ENCODE measurements at places on chromosomes 4 and X. TPM values are rescaled to one million over a fixed set of nuclear protein-coding genes. Genes with fewer than 3 reads are reported as not detected.

HHIP gene
- not detected for total RNA-seq

GRCh38 chr4:175253184-175253902, 335.2 kb downstream of the ADAM29 start:
- no peak for DNase-seq
- no peak overlapping the region for H3K27ac ChIP-seq
- H3K36me3 ChIP-seq: no peaks in the 10 kb centered on the region
- H3K4me1 ChIP-seq: no peaks in the 10 kb centered on the region

RHOXF1 gene
- total RNA-seq: not detected

MECP2 gene
- total RNA-seq: 50.8 TPM

DNA sequence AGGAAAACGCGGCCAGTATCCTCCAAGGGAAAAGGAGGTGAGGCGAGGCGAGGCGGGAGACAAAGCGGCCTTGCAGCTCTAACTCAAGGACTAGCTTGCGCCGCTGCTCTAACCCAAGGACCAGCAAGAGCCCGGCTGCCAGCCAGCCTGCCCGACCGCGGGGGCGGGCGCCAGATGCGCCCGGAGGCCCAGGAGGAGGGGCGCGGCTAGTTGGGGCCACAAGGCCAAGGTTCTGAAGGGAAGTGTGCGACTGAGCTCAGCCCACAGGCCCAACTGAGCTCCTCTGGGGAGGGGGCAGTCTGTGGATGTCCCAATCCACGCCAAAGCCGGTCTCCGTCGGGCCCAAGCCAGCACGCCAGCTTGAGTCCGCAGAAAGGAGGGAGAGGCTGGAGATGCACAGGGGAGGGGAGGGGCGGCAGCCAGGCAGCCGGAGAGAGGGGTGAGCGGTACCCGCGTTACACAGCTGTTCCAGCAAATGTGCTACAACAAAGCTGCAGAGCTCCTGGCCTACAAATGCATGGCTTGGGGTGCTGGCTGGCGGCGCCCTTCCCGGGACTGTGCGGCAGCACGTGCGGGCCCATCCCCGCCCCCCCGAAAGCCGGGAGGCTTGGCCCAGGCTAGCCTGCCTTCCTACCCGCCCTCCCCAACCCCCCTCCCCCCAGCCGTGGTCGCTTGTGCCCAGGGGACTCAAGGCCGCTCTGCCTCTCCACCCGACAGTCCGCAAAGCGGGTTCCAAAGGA, 637 bp downstream of the AMER1 start:
- H3K4me1 ChIP-seq: peaks cover 7% of the 10 kb centered on the region
- H3K27me3 ChIP-seq: no peaks in the 10 kb centered on the region
- peak overlapping the region; percentile 81 for H3K4me3 ChIP-seq
- H3K36me3 ChIP-seq: no peaks in the 10 kb centered on the region
- peak; percentile 18 for DNase-seq

SLC25A5 gene
- 652 TPM for total RNA-seq

SPANXN4 gene
- not detected for total RNA-seq

DNA sequence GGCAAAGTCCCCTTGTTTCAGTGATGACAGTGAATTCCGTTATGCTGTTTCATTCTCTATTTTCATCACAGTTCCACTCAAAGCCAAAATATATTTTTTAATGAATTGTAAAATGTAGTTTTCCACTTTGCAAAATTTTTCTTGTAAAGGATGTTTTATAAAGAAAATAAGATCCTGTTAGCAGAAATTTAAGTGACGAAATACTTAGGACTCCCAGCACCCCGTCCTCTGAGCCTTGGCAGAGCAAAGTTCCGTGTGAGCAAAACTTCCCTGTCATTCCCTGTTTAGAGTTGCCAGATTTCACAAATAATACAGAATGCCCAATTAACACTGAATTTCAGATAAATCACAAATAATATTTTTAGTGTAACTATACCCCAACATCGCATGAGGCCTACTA, 81.0 kb upstream of the RBPJ start:
- H3K27me3 ChIP-seq: no peaks in the 10 kb centered on the region
- peaks cover 7% of the 10 kb centered on the region for H3K4me1 ChIP-seq
- H3K36me3 ChIP-seq: no peaks in the 10 kb centered on the region
- no peak for DNase-seq

- DNase-seq: no peak
- H3K4me3 ChIP-seq: no peak overlapping the region
- H3K4me1 ChIP-seq: peaks cover 9% of the 10 kb centered on the region
- peak overlapping the region; percentile 51 for H3K27ac ChIP-seq
- no peaks in the 10 kb centered on the region for H3K27me3 ChIP-seq
- H3K36me3 ChIP-seq: peaks cover 8% of the 10 kb centered on the region
These were observed 13.5 kb downstream of the TIMP1 start for GRCh38 chrX:47595716-47596251.

DNA sequence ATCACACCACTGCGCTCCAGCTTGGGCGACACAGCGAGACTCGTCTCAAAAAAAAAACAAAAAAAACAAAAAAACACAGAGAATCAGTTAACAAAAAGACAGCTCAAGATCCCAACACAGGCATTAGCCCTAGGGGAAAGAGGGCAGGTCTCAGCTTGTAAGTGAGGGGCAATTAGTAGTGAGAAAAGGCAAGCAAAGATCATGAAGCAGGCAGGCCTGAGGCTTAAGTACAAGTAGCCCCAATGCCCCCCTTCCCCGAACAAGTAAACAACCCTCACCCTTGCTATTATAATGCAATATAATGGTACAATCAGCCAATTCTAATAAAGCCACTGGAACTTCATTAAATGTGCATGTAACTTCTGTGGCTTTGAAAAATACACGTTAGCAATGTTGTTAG, 17.0 kb downstream of the ADGRA3 start:
- H3K27ac ChIP-seq: no peak overlapping the region
- no peak overlapping the region for H3K4me3 ChIP-seq
- H3K4me1 ChIP-seq: no peaks in the 10 kb centered on the region
- H3K27me3 ChIP-seq: no peaks in the 10 kb centered on the region
- no peak for DNase-seq

GRCh38 chrX:45540181-45540580, 339.5 kb upstream of the DIPK2B start:
- DNase-seq: no peak
- H3K27me3 ChIP-seq: no peaks in the 10 kb centered on the region
- no peak overlapping the region for H3K27ac ChIP-seq
- H3K36me3 ChIP-seq: no peaks in the 10 kb centered on the region
- no peak overlapping the region for H3K4me3 ChIP-seq

- no peak for DNase-seq
- no peak overlapping the region for H3K27ac ChIP-seq
- H3K36me3 ChIP-seq: no peaks in the 10 kb centered on the region
- peaks cover 2% of the 10 kb centered on the region for H3K27me3 ChIP-seq
- H3K4me3 ChIP-seq: no peak overlapping the region
- H3K4me1 ChIP-seq: no peaks in the 10 kb centered on the region
These were observed 72.6 kb downstream of the GC start for GRCh38 chr4:71711044-71711984.

Data from activated CD4-positive, alpha-beta memory T cell treated with anti-CD3 and anti-CD28 coated beads for 36 hours (primary cell).